ENCODE measurements at places on chromosomes 3 and 15. TPM values are rescaled to one million over a fixed set of nuclear protein-coding genes. Genes with fewer than 3 reads are reported as not detected.

Gene CFAP20DC
- polyA plus RNA-seq: 2.9 TPM

Gene PXK
- polyA plus RNA-seq: 46.2 TPM

DNA sequence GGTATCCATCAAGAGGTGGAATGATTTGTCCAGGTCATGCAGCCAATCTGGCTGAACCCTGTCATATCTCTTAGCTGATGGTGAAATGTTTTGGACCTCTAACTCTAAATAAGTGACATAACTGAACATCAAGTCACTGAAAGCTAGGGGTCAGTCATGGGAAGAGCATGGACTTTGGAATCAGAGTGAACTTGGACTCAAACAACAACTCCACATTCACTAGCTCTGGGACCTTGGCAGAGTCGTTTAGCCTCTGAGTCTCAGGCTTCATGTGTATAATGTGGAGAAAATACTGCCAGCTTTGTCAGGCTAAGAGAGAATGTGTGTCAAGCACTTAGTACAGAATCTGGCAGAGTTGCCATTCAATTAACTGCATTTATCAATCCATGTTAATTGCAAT is 557.8 kb upstream of the CFAP20DC start:
- no peaks in the 10 kb centered on the region for H3K36me3 ChIP-seq
- DNase-seq: peak; percentile 38
- H3K27ac ChIP-seq: no peak overlapping the region
- H3K27me3 ChIP-seq: no peaks in the 10 kb centered on the region
- peaks cover 7% of the 10 kb centered on the region for H3K4me1 ChIP-seq

DNA sequence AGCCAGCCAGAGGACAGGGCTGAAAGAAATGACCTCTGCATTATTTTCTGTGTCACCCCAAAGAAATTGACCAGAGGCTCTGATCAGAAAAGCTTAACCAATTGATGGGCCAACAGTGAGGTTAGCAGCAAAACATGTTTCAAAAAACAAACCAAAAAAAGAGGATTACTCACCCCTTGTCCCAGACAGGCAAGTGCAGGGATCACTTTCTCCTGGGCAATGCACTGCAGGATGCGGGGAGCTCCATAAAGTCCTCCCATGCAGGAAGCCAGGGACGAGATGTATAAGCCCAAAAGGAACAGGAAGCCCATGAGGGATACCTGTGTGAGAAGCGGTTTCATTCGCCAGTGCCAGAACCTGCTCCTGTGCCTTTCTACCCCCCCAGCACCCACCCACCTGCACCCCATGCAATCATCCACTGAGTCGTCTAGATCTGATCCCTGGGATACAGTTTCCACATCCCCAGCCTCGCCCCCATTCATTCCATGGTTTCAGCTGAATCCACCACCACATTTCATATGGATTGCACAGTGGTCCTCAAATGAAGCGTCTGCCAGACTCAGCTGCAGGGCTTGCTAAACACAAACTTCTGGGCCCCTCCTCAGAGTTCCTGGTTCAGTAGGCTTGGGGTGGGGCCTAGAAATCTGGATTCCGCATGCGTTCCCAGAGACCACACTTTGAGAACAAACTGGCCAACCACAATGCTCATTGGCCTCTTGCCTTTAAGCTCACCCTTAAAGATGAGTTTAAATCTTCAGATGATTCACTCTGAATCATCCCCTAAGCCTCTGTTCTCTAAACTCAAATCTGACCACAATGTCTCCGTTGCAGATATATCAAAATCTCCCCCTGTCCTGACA is 54.4 kb upstream of the HEG1 start:
- H3K4me1 ChIP-seq: peaks cover 55% of the 10 kb centered on the region
- H3K27me3 ChIP-seq: no peaks in the 10 kb centered on the region
- no peak overlapping the region for H3K4me3 ChIP-seq
- H3K27ac ChIP-seq: peak overlapping the region; percentile 74

Measured in GM23248 (cell line).